ENCODE measurements at places on chromosomes 11 and 22.

- no peak for DNase-seq
Observed at GRCh38 chr11:45674481-45675190, 9.2 kb upstream of the CHST1 start.

DNA sequence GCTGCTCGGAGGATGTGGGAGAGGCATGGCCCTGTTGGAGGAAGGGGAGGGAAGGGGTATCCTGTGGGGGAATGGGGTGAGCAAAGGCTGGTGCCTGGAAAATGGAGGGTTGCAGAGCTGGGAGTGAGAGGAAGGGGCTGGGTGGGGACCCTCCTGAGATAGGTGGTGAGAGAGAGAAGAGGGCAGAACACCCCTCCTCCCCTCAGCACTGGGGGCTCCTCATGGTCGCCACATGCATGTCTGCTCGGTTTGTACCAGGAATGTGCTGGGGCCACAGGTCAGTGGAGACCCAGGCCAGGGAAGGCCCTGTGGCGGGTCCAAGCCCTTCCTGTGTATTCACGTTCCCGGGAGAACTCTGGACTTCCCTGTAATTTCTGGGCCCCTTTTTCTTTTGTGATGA is 27.8 kb upstream of the ACR start:
- DNase-seq, result no peak

DNA sequence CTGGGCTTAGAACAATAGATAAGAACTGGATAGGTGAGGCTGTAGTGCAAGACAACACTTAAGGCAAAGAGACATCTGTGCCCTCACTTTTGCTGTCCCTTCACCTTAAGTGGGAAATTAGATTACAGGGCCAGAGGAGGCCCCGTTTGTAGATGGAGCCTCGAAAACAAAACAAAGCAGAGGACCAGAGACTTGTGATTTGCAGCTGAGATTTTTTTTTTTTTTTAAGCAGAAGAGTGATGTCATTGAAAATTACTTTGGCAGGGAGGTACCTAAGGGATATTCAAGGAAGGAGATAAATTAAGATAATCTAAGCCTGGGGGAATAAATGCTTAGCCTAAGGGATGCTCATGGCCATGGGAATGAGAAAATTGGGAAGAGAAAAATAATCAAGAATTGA is 31.4 kb downstream of the ZC3H12C start:
- no peak for DNase-seq

- DNase-seq, result no peak
Observed at GRCh38 chr22:49979587-49980264, 19.2 kb downstream of the PIM3 start.

DNA sequence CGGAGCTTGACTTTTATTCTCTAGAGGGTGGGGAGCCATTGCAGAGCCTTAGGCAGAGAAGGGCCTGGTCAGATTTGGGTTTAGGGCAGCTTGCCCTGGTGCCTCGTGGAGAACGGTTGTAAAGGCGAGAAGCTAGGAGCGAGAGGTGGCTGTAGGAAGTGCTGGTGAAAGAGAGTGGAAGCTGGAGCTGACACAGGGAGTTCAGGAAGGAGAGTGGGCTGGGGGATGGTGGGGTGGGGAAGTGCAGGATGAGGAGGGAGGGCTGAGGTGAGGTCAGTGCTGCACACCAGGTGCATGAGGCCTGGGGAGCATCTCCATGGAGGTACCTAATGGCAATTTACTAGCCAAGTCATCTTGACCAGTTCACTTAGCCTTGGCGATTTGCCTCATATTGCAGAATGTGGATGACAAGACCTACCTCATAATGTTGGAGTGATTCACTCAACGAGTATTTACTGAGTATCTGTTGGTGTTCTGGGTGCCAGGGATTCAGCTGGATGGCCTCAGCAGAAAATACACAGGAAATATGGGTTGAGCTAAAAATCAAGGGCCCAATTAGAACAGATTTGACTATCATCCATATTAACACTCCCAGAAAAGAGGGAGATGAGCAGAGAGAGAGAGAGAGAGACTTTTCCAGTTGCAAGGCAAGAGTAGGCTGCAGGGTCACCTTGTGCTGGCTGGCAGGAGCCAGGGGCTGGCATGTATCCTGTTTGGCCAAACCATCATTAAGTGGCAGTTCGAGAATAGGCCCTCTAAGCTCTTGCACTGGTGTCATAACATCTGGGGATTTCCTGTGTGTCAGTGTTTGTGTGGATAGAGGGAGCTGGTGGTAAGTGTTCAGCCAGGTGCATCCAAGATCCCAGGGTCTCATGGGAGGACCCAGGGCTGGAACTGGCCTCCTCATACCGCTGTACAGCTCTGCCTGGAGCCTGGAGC is 44.4 kb upstream of the CLDN5 start:
- DNase-seq, result peak; percentile 39

- DNase-seq, result no peak
Observed at GRCh38 chr11:44387415-44387814, 77.5 kb upstream of the ALX4 start.

DNA sequence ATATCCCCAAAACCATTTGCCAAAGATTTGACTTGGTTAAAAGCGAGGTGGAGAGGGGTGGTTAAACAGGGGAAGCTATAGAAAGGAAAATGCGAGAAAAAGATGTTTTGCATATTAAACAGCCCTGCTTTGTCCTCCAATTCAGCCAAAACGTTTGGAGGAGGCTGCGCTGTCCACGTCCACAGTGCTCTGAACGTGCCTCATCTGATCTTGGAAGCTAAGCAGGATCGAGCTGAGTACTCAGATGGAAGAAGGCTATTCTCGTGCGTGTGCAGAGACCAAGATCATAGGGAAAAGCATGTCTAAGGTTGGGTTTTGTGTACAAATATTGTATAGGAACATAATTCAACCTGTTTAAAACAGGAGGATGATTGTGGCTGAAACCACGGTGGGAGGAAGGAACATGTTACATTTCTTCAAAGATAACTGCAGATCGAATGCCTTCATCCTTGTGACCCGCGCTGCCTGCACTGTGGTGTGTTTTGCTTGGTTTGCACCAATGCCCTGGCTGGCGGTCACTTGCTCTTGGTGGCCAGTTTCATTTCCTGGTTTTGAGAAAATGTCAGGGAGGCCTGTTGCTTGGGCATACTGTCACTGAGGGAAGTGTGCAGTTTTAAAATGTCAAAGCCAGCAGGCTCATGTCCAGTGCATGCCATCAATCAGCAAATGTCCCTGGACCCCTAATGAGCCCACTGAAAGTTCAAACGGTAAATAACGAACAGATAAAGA is 40.4 kb downstream of the FLI1 start:
- DNase-seq, result no peak

DNA sequence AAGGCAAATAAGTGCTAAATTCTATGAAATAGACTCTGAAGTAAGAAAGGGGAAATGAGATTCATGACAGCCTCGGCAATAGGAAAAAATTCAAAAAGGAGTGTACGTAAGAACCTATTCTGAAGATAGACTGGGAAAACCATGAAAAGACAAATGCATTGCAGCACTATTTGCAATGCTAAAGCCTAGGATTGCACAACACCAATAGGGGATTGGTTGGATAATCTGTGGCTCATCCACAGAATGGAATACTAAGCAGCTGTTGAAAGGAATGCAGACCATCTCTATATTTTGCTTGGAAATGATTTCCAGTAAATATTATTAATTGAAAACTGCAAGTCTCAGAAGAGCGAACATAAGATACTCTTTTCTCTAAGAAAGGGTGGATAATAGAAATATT is 91.7 kb upstream of the CLMP start:
- no peak for DNase-seq

- DNase-seq, result no peak
Observed at GRCh38 chr11:14677146-14677545, 33.5 kb downstream of the PDE3B start.

DNA sequence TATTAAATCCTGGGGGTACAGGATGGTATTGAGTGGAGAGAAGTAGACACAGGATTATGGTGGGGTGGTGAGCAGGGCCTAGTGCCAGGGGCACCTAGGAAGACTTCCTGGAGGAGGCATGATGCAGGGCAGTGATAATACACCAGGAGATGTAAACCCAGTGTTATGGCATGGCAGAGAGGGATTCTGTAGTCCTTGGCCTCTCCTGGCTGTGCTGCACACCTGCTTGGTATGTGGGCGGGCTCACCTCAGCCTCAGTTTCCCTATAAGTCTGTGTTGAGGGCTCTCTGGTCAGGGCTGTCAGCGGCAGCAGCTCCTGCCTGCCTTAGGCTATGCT is 2.2 kb downstream of the PDXP start:
- no peak for DNase-seq

GRCh38 chr11:10657308-10658271 is 36.0 kb downstream of the IRAG1 start:
- peak; percentile 53 for DNase-seq

- no peak for DNase-seq
Observed at GRCh38 chr22:18978506-18978905, 42.4 kb upstream of the PRODH start.
